ENCODE measurements at places on chromosomes 13 and 19.
A peak's percentile ranks its signal among the peaks of the same experiment; 100 is the strongest.

GRCh38 chr19:11053817-11054195 is 35.5 kb upstream of the LDLR start:
- no peak for DNase-seq

- DNase-seq: no peak
Measured at GRCh38 chr19:9968820-9969687, 32.7 kb upstream of the OLFM2 start.

- no peak for DNase-seq
Measured at GRCh38 chr13:94657167-94657566, 55.2 kb downstream of the SOX21 start.

- no peak for DNase-seq
Measured at GRCh38 chr13:113297370-113298042, 467 bp downstream of the LAMP1 start.

- DNase-seq: no peak
Measured at GRCh38 chr13:34155931-34156607, 338.1 kb downstream of the RFC3 start.

DNA sequence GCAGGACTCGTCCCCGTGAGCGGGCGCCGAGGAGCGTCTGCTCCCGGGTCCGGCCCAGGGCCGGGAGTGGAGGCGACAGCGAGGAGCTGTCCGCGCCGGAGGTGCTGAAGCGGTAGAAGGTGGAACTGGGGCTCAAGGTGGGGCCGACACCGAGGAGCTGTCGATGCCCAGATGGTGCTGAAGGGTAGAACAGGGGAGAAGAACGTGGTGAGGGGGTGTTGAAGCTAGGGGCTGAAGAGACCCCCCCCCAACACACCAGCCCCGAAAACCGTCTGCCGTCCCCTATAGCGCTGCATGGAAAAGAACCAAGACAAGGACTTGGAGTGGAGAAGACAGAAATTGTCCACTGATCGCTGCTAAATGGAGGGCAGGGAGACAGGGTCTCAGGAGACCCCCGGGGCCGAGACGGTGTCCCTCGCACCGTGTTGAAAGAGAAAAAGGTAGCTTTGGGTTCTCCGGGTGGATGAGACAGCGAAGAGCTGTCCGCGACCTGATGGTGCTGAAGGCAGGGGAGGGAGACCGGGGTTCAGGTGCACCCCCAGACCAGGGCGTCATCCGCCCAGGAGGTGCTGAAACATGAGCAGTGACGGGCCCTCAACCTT is 7.1 kb upstream of the PDE4C start:
- DNase-seq: no peak

- DNase-seq: no peak
Measured at GRCh38 chr13:76016799-76017400, 380.8 kb downstream of the LMO7 start.

DNA sequence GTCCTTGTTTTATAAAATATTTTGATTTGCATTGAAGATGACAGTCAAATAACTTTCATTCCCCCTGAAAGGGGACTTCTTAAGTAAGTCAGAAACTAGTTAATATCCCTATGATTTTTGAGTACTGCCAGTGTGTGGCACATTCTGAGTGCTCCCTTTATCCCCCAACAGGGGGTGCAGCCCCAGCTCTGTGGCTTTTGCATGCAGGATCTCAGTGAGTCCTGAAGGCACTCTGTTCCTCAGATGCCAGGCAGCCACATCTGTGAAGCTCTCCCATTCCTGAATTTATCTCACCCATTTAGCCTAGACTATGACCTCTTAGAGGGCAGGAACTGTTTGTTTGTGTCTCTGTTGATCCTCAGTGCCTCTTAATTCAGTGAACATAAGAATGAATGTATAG is 123.1 kb downstream of the CDK8 start:
- DNase-seq: no peak

DNA sequence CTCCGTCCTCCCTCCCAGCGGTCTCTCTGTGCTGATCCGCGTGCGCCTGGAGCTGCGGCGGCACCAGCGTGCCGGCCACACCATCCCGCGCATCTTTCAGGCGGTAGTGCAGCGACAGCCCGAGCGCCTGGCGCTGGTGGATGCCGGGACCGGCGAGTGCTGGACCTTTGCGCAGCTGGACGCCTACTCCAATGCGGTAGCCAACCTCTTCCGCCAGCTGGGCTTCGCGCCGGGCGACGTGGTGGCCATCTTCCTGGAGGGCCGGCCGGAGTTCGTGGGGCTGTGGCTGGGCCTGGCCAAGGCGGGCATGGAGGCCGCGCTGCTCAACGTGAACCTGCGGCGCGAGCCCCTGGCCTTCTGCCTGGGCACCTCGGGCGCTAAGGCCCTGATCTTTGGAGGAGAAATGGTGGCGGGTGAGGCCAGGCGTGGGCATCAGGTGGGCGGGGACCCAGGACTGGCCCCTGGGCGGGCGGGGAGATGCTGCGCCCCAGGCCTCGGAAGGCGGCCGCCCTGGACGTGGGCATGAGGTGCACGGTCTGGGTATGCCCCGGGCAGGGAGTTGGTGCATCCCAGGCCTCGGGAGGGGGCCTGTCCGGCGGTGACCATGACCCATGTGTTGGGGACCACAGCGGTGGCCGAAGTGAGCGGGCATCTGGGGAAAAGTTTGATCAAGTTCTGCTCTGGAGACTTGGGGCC is 16.4 kb downstream of the SLC27A1 start:
- DNase-seq: no peak

DNA sequence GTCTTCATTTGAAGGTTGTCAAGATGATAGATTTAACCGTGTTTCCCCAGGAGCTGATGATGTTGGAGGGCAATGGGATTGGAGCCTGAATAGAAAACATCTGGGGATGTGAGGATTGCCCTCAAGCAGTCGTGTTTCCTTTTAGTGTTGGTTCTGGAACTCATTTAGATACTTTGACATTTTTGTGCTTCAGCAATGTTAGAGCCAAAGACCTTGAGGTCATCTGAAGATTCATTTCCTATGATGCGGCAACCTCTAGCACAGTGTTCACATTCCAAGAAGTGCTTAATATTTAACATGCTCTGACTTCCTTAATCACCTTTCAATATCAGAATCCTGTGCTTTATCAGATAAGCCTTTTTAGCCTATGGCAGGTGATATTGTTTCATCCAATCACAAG is 82.7 kb downstream of the SLC10A2 start:
- no peak for DNase-seq

- no peak for DNase-seq
Measured at GRCh38 chr13:39263033-39263432, 224.8 kb downstream of the NHLRC3 start.

- DNase-seq: no peak
Measured at GRCh38 chr13:23477101-23477500, 43.6 kb upstream of the SACS start.

DNA sequence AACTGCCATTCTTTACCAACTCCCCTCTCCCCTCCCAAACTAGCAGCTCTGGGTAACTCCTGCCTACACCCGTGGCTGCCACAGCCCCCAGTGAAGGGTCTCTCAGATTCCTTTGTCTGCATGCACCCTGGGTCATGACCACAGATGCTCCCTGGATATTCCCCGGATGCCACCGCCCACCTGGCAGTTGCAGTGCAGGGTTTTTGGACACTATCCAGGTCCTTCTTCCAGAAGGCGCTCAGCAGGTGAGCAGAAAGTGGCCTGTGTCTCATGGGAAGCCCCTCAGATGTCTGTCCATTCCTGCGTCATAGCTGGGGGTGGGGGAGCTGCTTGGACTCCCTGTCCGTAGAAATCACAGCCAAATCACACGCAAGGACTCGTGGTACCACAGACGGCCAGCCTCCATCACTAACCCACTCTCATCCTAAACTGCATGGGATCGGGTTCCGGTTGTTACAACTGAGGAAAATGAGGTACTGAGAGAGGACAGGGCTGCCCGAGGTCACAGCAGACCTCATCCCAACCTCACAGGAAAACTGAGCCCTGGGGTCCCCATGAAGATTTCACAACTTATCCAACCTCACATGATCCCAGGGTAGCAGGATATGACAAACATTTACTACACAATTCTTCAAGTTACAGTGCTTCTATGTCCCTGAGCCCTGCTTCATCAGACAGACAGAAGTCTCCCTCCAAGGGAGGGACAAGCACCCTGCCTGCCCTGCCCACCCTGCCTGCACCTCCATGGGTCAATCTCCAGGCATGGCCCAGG is 38.6 kb downstream of the ELL start:
- DNase-seq: no peak

DNA sequence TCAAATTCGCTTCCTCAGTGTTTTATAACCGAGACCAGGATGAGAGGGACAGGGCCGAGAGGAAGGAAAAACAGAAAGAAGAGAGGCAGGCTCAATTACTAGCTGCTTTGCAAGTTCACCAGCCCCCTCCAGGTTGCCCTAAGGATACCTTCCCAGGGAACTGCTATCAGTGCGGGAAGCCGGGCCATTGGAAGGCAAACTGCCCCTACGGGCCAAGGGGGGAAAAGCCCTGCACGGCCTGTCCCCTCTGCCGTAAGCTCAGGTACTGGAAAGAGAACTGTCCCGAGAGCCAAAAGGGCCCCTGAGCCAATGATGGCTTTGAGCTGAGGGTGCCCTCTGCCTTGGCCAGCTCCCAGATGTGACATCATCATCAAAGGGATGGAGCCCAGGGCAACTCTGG is 3.2 kb upstream of the ERVV-1 start:
- DNase-seq: no peak

DNA sequence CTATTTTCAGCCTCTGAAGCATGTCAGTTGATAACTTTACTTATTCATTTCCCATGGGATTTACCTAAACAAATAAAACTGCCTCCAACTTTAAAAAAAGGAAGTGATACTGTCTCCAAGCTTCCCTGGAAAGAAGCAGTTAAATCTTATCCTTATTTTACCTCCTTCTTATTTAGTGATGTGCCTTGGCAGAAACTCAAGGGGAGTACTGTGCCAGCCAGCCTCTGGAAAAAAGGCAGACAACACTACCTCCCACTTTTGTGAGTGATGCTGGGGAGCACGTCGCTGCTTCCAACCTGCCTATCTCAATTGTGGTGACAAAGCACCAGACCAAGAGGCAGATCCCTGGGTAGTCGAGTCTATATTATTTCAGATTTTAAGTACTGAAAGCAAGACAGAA is 765.6 kb downstream of the DIAPH3 start:
- DNase-seq: no peak

DNA sequence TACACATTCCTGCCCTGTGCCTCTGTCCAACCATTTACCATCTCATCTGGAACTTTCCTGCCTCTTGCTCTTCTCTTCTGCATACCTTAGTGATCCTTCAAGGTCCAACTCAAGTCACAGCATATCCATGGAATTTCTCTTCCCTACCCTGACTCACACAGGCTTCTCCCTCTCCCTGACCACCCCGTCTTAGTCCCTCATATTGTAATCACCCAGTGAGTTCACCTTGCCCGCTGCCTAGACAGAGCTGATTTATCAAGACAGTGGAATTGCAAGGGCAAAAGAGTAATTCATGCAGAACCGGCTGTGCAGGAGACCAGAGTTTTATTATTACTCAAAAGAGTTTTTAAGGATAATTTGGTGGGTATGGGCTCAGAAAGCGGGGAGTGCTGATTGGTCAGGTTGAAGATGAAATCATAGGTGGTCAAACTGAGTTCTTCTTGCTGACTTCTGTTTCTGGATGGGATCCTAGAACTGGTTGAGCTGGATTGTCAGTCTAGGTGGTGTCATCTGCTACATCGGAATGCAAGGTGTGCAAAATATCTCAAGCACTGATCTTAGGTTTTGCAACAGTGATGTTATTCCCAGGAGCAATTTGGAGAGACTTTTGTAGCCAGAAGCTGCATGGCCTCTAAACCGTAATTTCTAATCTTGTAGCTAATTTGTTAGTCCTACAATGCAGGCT is 67.2 kb downstream of the HSPH1 start:
- no peak for DNase-seq

- no peak for DNase-seq
Measured at GRCh38 chr13:50400035-50400726, 384.9 kb downstream of the KCNRG start.

DNA sequence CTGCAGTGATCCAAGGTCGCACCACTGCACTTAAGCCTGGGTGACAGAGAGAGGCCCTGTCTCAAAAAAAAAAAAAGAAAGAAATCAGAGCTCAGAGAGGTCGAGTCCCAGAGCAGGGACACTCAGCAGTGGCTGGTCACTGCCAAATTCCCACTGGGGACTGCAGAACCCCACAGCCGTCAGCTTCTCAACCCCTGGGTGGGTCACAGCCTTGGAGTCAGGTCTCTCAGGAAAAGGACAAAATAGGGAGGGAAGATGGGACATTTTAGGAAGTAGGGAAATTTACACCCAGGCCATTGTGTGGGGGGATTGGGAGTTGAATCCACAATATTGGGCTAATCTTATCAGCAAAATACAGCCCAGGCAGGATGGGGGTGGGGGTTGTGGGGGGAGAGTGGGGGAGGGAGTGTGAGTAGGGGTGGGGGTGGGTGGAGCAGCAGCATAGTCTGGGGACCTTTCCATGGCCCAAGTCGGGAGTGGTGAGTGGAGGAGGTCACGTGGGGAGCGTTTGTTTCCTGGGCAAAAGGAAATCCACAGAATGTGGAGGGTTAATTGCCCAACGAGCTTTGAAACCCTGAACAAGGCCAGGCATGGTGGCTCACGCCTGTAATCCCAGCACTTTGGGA is 5.0 kb upstream of the CCDC194 start:
- DNase-seq: no peak

DNA sequence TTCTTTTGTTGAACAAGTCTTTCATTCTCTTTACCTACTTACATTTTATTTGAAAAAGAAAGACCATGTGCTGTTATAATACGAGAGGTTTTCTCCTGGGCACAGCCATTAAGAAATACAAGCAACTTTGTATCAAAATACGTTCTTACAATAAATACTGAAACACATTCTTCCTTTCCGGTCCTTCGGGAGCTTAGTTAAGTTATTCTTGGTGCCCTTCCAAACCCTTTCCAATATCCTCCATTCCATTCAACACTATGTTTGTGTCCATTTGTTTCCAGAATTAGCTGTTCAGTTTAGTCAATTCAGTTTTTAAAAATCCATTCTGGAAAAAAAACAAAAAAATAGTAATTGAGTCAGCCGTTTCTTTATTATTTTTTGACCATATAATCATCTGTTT is 746.8 kb upstream of the SLC10A2 start:
- DNase-seq: no peak

DNA sequence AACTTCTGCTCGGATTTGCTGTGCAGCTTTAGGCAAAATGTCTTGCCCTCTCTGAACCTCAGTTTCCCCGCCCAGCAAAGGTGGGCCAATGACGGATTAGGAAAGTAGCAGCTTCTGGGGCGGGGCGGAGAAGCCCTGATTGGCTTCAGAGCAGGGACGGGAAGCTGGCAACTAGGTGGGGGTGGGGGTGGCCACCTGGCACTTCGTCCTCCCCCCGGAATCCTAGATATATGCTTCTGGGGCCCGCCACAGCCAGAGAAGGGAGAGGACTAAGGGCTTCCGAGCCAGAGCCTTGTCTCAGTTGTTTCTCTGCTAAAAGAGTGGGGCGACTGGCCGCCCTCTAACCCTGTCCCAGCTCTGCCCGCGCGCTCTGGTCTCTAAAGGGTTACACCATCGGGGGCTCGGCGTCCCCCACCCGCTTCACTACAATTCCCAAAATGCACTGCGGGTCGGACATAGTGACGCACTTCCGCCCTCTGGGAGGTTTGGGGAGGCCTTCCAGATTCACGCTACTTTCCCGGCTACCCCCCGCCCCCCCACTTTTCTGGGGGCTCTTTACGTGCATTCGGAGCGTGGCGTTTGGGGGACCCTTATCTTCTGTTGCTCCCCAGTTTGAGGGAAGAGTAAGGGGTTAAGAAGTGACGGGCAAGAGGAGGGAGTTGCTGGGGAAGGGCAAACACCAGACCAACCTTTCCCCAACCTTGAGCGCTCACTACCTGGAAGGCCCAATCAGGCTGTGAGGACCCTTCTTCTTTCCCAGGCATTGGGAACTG is 672 bp upstream of the IRF2BP1 start:
- peak; percentile 73 for DNase-seq
